Immature natural killer cell (primary cell): ENCODE measurements at places on chromosomes 2 and 18. TPM values are rescaled to one million over a fixed set of nuclear protein-coding genes. Genes with fewer than 3 reads are reported as not detected.

Gene TUBA4B
- not detected for polyA plus RNA-seq

Gene CRYGD
- not detected for polyA plus RNA-seq

Gene FER1L5
- polyA plus RNA-seq = not detected

Gene TUBB8B
- polyA plus RNA-seq = not detected

Gene SP9
- not detected for polyA plus RNA-seq

Gene RPRM
- polyA plus RNA-seq = not detected

Gene PHLPP1
- not detected for polyA plus RNA-seq

Gene REG1A
- not detected for polyA plus RNA-seq

Gene CPO
- polyA plus RNA-seq = not detected

Gene CNGA3
- polyA plus RNA-seq = not detected

Gene OSBPL6
- polyA plus RNA-seq = not detected

Gene SPP2
- polyA plus RNA-seq = not detected

Gene GALNT13
- polyA plus RNA-seq = not detected

Gene APCDD1
- polyA plus RNA-seq = not detected

Gene POLR1B
- polyA plus RNA-seq = 12.1 TPM

Gene TDRD15
- polyA plus RNA-seq = not detected

Gene LIMS4
- polyA plus RNA-seq = not detected

Gene REV1
- 11.5 TPM for polyA plus RNA-seq

Gene COLEC12
- not detected for polyA plus RNA-seq

Gene LAMA3
- polyA plus RNA-seq = not detected

Gene RFX8
- not detected for polyA plus RNA-seq

Gene TMEM17
- polyA plus RNA-seq = 2.2 TPM

Gene COL3A1
- not detected for polyA plus RNA-seq

Gene NT5DC4
- polyA plus RNA-seq = 0.24 TPM

Gene IHH
- not detected for polyA plus RNA-seq

Gene LCT
- polyA plus RNA-seq = not detected
